ENCODE measurements at places on chromosomes 4 and X.

DNA sequence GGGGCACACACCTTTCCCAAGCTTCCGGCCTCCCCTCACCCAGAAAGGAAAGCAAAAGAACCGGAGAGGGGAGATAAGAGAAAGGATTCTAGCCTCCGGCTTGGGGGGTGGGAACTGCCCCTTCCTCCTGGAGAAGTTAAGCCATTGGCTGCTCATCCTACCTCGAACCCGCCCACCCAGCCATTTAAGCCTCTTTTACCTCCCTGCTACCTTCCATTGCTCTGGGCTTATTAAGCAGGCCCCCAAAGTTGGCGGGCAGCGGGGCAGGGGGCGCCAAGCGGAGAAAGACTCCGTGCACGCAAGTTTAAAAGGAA, 2.3 kb downstream of the MAML3 start:
- DNase-seq, result no peak

GRCh38 chr4:42398171-42398870, 1.0 kb downstream of the SHISA3 start:
- DNase-seq, result no peak

- DNase-seq, result no peak
Measured at GRCh38 chr4:13922873-13923645, 295.5 kb upstream of the BOD1L1 start.

- no peak for DNase-seq
Measured at GRCh38 chrX:39580043-39580442, 517.7 kb downstream of the BCOR start.

DNA sequence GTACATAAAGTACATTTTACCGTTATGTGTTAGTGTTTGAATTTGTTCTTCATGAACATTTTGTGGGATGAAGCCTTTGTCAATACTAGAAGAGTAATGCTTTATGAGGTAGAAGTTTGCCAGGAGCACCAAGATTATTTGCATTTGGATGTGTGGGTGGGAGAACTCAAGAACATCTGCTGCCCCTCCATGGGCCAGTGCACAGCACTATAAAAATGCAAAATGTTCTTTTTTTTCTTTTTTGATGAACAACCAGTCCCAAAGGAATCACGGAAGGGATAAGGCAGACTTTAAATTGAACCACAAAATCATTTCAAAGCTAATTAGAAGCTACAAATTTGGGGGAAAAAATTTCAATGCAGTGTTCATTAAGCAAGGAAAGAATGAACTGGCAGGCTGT, 300.3 kb upstream of the NWD2 start:
- no peak for DNase-seq

DNA sequence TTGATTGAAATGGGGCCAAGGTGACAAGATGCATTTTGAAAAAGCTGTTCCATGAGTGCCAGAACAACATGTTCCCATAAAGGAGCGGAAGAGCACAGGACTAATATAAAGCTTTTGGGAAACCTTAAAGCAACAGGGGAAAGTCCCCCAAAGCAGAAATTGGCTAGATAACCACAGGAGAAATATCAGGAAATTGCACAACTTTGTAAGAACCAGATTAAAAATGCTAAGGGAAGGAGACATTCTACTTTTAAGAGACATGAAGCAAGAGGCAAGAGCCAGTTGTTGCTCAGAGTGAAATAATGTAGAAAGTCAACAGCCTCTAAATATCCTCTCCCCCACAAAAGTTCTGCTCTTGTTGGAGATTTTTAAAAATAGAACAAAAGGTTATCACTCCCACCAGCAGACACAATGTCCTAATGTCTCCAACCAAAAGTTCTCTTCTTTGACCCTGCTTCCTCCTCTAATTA, 85.2 kb upstream of the LNX1 start:
- DNase-seq, result no peak

DNA sequence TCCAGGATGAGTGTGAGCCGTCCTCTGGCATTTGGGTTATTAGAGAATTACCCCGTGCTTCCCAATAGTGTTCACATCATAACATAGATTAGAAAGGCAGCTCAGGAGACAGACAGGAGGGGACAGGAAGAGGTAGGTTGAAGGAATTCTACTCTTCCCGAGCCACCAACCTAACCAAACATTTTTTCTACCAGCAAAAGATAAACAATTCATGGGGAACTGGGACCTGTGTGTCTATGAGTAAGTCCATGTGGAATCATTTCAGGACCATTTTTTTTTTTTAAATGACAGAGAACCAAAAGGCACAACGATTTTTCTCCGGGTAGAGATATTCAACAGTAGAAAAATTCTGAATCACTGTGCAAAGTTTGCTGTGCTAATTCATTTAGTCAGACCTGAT, 174.2 kb upstream of the ETNPPL start:
- no peak for DNase-seq

- no peak for DNase-seq
Measured at GRCh38 chrX:6568031-6568430, 33.1 kb upstream of the VCX3A start.

GRCh38 chrX:10414156-10414824, 206.1 kb downstream of the MID1 start:
- no peak for DNase-seq

DNA sequence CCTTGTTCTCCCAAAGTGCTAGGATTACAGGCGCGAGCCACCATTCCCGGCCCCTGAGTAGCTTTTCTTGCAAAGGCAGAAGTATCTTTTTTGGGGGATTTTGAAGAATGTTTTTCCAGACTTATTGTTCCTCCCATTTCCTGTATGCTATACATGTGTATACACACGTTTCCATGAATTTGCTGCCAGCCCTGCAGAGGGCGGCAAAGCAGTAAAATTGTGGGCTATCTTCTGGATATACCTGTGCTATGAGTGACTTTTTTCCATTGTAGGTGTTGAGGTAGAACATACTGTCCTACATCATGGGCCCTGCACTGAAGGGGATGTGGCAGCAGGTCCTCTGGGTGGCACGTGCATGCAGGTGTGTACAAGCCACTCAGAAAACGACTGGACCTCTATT, 16.9 kb upstream of the MED28 start:
- DNase-seq, result no peak

GRCh38 chr4:101127176-101127790, 220.0 kb downstream of the PPP3CA start:
- no peak for DNase-seq

- DNase-seq, result no peak
Measured at GRCh38 chrX:133661962-133662839, 246.9 kb upstream of the GPC4 start.

DNA sequence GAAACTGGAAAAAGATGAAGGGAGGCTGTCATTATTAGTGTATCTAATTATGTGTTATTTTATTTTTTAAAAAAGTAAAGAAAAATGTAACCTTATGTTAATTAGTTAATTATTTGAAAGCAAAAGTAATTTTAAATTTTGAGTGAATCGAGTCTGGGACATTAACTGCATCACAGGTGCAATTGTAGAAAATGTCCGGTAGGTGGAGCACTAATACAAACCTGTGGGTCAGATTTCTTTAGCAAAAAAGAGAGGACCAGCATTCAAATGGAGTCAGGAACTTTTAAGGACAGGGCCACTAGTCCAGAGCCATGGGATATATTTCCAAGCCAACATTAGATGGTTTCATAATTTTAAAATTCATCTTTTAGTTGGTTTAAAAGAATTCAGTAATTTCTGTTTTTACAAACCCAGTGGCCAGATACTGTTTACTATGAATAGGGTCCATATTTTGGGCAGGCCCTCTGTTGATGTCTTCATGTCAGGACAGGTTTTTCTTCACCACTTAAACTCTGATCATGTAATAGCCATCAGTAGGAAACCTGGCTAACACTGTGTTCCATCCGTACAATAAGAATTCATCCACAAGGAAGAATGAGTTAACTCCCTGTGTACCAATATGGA, 27.2 kb downstream of the BST1 start:
- DNase-seq, result no peak

- no peak for DNase-seq
Measured at GRCh38 chrX:21802839-21803238, 36.6 kb upstream of the MBTPS2 start.
